IPS-NIHi11 (cell line): ENCODE measurements at places on chromosomes 16 and 17.

- peak; percentile 31 for DNase-seq
These were observed 20.9 kb downstream of the CCDC182 start for GRCh38 chr17:57724026-57724728.

GRCh38 chr17:4853208-4853671 is 20.1 kb downstream of the MINK1 start:
- no peak for DNase-seq

DNA sequence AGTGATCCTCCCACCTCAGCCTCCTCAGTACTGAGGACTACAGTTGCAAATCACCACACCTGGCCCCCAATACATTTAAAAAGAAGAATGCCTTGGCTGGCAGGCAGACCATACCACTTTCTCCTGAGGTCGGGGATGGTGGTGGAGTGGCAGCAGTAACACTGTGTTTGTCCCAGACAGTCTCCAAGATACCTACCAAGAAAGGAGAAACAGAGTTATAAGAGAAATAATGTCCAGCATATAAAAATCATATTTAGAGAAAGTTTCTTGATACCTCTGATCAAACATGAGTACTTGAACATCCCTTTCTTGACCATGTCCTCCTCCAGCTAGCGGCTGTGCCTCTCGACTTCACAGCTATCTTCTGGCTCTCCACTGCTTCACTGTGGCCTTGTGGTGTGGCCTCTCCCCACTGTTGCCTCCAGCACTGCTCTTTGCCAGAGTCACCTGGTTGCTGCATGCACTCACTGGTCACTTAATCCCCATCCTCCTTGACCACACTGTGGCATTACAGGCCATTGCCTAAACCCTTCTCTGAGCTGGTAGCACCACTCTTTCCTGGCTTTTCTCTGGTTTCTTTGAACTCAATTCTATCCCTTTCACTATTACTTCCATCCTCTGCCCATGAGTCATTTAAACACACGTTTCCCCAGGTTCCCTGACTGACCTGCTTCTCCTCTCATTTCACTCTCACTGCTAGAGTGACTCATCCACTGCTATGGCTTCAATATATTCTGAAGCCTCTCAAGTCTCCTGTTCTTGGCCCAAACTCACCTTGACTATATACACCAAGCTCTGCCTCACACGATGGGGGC is 45.2 kb downstream of the XPO6 start:
- no peak for DNase-seq

- no peak for DNase-seq
These were observed 3.5 kb downstream of the CTNS start for GRCh38 chr17:3639981-3640596.

GRCh38 chr17:51913491-51914205 is 244.9 kb downstream of the CA10 start:
- DNase-seq: no peak

- DNase-seq: no peak
These were observed 94.2 kb downstream of the HELZ start for GRCh38 chr17:67150826-67151225.

- no peak for DNase-seq
These were observed 414.4 kb downstream of the SHISA9 start for GRCh38 chr16:13315642-13316427.

DNA sequence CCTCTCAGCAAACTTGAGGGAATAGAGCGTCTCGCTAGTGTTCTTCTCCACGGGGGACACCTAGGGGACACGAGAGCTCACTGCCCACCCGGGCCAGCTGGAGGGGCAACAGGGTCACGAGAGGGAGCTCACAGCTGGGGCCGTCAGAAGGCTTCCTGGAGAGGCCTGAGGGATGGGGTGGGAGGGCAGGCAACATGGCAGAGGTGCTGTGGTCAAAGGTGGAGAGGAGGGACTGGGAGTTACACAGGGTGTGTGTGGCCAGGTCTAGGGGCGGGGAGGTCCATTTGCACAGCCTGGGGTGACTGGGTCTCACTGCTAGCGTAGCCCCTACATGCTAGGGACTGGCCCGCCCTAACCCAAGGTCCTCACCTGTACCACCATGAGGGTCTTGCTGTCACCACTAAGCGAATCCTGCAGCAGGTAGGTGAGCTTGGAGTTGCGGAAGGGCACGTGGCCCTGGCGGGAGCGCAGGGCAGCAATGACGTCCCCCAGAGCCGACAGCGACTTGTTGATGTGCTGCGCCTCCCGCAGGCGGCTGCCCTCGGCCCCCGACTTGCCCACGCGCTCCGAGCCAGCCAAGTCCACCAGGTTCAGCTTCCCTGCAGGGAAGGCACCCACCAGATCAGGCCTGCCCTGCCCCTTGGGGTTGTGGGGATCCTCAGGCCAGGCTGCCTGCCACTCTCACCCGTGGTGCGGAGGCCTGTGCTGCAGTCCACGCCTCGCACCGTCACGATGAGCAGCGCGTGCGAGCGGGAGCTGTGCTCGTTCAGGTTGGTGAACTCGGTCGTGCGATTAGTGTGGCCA is 25.0 kb downstream of the KATNB1 start:
- no peak for DNase-seq

DNA sequence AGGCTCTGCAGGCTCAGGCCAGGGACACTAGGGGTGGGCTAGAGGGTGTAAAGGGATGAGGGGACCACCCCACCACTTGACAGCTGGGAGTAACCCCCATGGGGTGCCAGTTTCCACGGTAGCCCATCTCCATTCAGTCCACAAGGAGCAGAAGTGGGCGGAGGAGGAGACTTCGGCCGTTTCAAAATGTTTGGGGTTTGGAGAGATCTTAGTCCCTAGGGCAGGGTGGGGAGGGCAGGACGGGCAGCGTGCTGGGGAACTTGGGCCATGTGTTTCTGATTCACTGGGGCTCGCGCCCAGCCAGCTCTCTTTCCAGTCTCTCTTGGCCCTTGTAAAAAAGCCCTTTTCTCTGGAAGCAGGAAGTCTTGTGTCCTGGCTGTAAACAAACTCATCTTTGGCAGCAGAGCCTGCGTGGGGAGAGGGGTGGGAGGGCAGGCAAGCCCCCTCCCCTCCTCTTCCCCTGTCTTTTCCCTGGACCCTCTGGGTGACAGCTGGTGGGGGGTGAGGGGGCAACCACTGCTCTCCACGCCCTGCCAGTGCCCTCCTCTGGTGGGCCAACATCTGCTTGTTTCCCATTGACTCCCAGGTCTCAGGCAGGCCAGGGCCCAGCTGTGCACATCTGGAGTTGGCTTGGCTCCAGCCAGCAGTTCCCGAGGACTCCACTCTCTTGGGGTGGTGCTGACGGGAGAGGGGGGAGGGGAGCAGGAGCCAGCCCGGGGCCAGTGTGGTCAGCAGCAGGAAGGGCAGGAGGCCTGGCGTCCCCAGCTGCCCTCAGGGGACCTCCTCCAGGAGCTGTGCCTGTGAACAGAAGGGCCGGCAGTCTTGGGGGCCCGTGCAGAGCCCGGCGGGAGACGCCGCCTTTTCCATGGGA is 8.1 kb downstream of the CYGB start:
- DNase-seq: no peak

GRCh38 chr17:78231991-78232858 is 794 bp downstream of the TMEM235 start:
- DNase-seq: peak; percentile 81

GRCh38 chr17:54992797-54993639 is 24.5 kb downstream of the STXBP4 start:
- peak; percentile 35 for DNase-seq

- DNase-seq: no peak
These were observed 2.1 kb downstream of the KRT33B start for GRCh38 chr17:41367426-41368075.

- peak; percentile 68 for DNase-seq
These were observed 49.4 kb upstream of the CDC42EP4 start for GRCh38 chr17:73360961-73361761.

DNA sequence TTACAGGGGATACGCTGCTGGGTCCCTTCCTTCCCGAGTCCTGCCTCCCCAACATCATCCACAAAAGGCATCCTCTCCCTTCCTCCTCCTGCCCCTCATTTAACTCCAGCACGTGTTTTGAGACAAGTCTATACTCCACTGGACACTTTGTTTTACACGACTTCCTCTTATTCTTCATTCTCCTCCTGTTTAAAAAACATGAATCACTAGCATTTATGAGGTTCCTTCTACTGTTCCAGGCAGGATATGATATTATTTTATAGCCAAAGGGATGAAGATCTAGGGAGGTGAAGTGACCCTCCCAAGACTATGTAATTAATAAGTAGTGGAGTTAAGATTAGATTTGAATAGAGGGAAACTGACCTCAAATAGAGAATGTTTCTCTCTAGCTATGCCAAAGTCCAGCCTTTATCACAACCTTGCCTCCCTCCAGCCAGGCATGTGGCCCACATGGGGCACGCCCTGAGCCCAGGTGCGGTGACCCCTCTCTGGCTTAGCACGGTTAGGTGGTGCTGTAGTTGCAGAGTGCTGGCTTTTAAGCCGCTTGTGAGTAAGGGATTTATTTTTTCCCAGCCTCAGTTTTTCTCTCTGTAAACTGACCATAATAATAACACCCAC is 1.3 kb upstream of the HSD17B2 start:
- no peak for DNase-seq

GRCh38 chr16:50185005-50185505 is 31.9 kb downstream of the TENT4B start:
- no peak for DNase-seq

- peak; percentile 49 for DNase-seq
These were observed 2.8 kb downstream of the HAGH start for GRCh38 chr16:1823821-1824220.

DNA sequence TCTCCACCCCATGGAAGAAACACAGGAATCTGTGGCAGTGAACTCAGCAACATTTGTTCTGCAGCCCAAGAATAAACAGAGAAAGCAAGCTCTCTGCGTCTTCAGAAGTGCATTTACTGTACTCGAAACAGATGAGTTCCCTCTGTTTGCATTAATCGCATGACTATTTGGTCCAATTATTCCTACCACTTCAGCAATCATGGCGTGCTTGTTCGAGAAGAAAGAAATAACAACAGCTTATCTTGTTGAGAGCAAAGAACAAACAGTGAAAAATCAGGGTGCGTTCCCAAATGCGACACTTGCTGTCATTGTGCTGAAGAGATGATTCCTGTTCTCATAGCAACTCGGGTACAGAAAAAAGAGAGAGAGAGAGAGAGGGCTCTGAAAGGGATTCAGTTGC is 445.3 kb upstream of the MAF start:
- no peak for DNase-seq

DNA sequence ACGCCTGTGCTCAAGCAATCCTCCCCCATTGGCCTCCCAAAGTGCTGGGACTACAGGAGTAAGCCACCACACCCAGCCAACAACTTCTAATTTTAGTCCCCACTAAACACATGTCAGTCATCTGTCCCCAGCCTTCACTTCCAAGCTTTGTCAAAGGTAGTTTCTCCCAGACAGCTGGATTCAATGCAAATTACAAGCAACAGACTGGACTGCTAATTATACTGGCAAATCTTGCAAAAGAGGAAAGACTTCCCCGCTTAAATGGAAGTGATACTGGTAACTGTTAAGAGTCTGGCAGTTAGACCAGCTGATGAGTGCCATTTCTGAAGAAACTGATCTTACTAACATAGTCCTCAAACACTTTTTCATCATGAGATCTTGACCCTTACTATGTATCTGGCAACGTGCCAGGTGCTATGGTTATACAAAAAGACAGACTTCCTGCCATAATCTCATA is 8.2 kb upstream of the GGA2 start:
- no peak for DNase-seq

DNA sequence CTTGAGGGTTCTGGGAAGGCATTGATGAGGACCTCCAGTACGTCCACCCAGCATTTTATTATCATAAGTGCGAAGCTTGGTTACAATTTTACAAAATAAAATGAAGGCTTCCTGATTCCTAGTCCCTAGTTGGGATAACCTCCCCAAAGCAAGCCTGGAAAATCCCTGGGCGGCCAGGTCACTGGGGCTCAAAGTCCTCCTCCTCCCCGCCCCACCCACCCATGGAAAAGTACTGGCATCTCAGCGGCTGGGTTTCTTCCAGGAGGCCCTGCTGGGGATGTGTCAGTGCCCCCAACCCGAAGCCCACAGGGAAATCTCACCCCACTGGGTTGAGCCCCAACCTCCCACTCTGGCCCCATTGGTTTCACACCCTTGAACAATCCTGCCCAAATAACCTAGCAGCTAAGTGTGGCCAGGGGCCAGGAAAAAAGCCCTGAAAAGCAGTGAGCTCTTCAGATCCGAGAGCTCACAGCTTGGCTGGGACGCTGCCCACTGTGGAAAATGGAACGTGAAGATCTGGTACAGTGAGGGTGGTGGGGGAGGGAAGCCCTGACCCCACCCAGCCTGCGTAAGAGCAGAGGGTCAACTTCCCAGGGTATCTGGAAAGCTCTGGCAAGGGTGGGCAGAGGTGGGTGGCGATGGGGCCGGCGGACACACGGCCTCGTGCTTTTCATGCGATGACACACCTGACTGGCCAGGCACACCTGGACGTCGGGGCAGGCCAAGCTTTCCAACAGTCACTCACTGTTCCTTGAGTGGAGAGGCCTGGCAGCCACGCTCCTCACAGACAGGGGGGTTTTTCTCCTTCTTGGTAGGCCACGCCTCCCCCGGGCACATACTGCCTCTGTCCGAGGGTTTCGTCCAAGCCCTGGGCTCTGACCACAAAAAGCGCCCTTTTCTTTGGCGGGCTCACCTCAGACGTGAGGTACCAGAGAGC is 324.5 kb downstream of the SOX9 start:
- DNase-seq: no peak

DNA sequence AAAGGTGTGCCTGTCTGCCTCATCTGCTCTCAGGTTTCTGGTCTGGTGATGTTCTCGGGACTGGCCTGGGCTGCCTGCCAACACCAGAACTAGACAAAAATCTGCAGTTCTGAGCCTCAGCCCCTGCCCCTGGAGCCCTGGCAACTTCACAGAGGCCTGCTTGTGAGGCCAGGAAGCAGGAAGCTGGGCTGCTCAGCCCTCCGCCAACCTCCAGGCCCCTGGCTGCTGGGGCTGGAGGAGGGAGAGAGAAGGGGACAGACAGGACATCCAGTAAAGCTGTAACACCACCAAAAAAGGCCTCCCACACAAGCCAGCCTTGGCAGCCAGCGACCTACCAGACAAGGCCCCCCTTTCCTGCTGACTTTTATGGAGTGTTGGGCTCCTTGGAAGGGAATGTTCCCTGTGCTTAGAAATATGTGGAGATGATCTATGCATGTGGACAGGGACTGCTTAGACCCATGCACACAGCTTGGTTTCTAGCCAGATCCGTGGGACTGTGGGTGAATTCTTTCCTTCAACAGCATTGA is 157.6 kb downstream of the XYLT1 start:
- DNase-seq: no peak

DNA sequence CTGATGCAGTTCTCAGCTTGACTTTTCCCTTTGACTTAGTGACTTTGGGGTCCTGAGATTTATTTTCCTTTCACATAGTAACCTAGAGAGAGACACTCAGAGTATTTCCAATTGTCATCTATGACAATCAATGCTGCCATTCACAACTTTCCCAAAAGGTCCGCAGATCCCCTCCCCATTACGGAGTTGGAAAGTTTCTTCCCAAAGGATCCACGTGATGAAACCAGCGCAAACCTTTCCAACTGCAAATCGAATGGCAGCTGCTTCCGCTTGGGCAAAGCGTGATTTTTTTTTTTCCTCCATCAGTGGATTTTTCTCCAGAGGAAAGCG is 538 bp upstream of the FCSK start:
- no peak for DNase-seq
